ENCODE measurements at places on chromosomes 4 and X.

DNA sequence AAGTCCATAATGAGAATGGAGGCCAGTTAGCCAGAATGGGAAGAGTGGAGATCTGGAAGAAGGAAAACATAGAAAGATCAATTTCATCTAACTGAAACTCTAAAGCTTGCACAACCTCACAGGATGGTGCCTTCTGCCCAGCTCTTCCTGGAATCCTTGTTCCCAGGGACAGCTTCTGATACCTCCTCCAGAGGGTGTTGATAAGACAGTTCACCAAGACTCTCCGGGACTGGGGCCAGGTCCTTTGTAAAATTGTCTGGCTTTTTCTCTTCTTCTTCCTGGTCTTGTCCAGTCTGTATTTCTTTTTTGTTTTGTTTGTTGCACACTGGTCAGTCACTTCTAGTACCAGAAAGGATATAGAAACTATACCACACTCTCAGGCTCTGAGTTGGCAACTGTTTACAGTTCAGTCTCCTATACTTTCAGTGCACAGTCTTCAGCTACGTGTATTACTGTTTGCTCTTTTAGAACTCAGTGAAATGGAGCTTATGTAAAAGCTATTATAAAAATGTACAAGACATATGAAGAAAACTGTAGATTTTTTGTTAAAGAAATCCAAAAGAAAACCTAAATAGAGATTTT, 142.8 kb upstream of the RPL34 start:
- DNase-seq: no peak

GRCh38 chr4:150781191-150781590, 199.2 kb downstream of the MAB21L2 start:
- no peak for DNase-seq

- DNase-seq: no peak
These were observed 52.5 kb downstream of the VGLL1 start for GRCh38 chrX:136584545-136584944.

- DNase-seq: no peak
These were observed 8.9 kb upstream of the ZNF141 start for GRCh38 chr4:328729-329128.

GRCh38 chrX:20112022-20112774, 4.5 kb downstream of the MAP7D2 start:
- DNase-seq: no peak

Measured in ELR (cell line).